ENCODE measurements at places on chromosomes 13 and 19.

DNA sequence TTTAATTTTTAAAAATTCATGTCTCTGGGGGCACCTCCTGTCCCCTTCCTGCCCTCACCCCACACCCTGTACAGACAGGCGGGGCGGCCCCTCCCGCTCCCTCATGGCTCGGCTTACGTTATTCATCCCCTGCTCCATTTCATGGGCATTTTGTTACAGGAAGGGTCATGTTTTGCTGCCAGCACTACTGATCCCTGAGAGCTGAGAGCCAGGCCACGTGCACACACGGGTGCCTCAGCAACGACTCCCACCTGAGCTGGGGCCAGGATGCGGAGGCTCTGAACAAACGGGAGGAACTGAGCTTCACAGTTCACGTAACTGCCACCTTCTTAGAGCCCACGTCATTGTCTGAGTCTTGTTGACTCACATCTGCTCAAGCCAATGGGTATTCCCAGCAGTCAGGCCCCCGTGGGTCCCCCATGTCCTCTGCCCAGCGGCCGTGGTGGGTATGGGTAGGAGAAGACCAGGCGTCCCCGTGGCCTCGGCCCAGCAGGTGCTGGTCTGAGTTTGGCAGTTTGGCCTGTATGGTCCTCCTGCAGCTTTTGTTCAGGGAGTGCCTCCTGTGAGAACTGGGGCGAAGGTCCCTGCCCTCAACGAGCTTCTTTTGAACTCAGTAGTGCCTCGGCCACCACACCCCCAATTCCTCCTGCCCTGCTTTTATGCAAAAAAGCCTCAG lies 16.4 kb upstream of the TMEM255B start:
- DNase-seq: no peak

DNA sequence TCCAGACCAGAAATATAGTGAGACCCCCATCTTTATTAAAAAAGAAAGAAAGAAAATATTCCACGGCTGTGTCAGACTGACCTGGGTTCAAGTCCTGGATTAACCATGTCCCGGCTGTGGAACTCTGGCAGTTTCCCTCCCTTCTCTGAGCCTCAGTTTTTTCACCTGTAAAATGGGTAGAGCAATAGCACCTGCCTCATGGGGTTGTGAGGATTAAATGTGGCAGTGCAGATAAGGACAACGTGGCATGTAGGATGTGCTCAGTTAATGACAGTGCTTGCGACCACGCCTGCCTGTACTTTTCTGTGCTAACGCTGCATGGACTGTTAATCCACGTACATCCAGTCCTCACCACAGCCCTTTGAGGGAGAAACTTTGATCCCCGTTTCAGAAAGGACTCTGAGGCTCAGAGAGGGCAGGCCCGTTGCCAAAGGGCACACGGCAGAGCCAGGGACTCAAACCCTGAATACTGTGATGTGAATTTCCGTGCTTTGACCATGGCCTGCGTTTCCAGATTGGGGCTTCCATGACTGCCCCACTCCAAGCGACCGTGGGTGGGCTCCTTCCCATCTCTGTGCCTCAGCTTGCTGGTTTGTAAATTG lies 16.1 kb downstream of the SBK2 start:
- DNase-seq: no peak

GRCh38 chr13:40190641-40191100 lies 475.8 kb downstream of the FOXO1 start:
- no peak for DNase-seq

GRCh38 chr13:83386609-83387008 lies 495.7 kb downstream of the SLITRK1 start:
- DNase-seq: no peak

DNA sequence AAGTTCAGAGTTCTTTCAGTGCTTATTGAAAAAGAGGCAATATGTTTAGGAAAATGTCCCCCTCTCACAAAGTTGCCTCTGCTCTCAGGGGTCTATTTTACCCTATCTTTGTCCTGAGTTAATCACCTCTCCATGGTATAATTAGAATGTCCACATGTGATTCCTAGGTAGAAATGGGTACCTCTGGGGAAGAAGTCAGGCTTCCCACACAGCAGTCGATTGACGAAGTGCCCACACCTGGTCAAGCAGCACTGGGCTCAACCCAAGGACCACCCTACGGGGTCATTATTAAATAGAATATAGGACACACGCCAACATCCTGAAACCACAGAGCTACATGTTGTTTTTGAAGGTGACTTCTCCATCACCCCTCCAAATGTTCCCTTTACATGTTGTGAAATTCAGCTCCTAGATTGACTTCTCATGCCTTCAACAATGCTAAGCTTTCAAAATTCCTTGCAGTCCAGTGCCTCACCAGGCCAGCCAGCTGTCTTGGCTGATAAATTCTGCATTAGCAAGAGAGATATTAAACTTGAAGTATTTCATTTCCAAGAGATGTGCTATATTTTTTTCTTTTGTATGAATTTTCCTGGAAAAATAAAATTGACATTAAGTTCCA lies 43.6 kb upstream of the FAM124A start:
- no peak for DNase-seq

DNA sequence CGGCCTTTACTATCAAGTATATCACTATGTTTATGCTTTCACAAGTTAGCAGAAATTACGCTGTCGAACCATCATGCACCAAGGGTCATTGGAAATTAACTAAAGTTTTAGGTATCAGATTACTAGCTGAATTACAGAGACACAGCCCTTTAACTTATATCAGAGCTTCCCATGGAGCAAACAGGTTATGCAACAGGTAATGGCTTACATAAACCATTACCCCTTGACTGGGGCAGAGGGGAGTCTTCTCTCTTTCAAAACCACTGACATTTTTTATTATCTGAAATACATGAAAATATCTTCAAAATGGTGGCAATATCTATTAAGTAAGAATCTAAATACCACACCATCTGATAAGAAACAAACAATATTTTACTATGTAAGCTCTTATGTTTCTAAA lies 1692.9 kb upstream of the SLC10A2 start:
- DNase-seq: no peak

DNA sequence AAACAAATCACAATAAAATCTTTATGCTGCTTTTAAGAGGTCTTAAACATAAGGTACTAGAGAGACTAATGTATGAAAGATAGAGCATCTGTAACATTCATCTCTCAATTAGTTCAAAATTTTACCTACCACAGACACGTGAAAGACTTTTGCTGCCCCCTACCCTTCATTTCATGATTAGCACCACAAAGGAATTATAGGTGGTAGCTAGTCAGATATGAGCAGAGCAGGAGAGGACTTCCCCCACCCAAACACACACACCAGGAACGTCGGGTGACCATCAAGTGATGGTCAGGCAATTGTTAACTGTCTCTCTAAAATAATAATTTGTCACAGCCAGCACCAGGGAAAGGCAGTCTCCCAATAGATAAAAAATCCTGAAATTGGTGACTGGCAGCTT lies 1531.7 kb upstream of the SPRY2 start:
- DNase-seq: peak; percentile 6

GRCh38 chr13:113810640-113811039 lies 51.6 kb downstream of the TMEM255B start:
- no peak for DNase-seq

DNA sequence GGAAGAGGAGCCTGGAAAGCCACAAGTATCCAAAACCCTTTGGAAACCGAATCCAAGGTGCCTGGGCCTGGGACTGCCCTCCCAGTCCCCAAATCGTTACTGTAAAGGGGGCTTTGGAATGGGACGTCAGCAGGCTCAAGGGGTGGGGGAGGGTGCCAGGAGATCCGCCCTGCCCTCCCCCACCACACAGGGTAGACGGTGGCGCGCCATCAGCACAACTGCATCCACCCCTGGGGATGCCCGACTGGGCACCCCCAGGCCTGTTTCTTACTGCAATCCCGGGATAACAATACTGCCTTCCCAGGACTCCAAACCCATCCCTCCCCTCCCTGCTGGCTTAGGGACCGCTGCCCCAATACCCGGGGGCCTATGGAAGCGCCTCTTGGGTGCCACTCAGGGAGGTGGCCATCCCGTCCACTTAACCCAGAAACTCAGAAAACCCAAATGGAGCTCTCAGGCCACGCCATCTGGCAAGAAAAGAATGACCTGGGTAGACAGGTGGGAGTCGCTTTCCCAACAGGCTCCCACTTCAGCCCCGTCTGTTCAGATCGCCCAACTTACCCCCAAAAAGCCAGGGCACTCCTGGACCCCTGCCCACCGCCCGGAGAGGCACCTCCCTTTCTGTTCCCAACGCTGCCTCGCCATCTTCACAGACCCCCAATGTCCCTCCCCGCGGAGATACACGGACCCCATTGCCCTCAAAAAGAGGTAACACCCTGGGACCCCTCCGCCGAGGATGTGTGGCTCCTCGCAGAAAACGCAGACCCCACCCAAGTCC lies 2.4 kb downstream of the KLF16 start:
- no peak for DNase-seq

DNA sequence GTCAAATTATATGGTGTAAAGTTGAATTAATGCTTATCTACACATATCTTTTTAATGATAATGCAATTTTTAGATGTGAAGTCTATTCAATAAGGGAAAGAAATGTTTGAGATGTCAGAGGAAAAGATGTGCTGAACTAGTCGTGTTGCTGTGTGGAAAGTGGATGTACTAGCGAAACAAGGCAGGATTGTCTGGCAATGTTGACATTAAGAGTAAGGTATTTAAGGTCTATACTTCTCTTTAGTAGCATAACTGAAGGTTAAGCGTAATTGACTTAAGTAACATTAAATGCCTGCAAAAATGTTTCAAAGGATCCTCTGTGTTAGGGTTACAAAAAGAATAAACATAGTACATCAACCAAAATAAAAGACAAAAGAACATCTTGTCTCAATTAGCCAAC lies 787.3 kb upstream of the KLHL1 start:
- DNase-seq: no peak

- no peak for DNase-seq
Observed at GRCh38 chr13:109593230-109593629, 193.2 kb downstream of the IRS2 start.

DNA sequence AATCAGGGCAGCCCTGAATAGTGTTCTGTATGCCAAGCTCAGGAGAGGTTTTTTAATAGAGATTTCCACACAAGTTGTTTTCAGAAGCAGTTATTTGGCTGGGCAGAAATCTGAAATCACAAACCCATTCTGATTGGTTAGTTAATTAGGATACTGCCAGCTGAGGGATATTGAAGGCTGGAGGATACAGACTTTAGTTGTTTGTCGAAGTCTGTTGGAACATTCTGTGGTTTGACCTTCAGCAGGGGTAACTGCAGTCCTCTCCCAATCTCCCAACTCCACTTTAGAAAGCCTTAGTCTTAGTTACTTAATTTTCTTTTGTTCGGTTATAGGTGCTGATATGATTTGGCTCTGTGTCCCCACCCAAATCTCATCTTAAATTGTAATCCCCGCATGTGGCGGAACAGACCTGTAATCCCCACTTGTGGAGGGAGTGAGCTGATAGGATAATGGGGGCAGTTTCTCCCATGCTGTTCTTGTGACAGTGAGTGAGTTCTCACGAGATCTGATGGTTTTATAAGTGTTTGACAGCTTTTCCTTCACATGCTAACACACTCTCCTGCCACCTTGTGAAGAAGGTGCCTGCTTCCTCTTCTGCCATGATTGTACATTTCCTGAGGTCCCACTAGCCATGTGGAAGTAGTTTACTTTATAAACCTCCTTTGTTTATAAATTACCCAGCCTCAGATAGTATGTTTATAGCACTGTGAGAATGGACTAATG lies 169.2 kb downstream of the GPC5 start:
- no peak for DNase-seq

GRCh38 chr13:105758918-105759860 lies 776.3 kb downstream of the EFNB2 start:
- DNase-seq: no peak

DNA sequence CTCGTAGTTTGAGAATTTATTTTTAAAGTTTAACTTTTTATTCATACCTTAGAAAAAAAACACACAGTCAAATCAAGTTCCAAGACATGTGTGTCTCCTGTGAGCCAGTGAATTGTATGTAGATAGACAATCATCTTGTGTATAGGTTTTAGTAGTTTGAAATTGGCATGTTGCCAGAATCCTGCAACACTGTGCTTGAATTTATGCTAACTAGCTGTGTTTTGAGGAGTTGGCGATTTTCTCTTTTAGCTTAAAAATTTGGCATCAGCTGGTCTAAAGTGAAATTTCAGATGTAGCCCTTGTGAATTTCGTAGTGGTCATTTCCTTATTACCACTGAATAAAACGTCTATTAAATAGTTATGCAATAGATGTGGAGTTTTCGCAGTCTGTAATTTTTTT lies 213.2 kb downstream of the ATP8A2 start:
- no peak for DNase-seq

- DNase-seq: no peak
Observed at GRCh38 chr13:32010136-32010535, 21.4 kb upstream of the FRY start.

GRCh38 chr13:29465741-29466293 lies 129.7 kb downstream of the SLC7A1 start:
- no peak for DNase-seq

DNA sequence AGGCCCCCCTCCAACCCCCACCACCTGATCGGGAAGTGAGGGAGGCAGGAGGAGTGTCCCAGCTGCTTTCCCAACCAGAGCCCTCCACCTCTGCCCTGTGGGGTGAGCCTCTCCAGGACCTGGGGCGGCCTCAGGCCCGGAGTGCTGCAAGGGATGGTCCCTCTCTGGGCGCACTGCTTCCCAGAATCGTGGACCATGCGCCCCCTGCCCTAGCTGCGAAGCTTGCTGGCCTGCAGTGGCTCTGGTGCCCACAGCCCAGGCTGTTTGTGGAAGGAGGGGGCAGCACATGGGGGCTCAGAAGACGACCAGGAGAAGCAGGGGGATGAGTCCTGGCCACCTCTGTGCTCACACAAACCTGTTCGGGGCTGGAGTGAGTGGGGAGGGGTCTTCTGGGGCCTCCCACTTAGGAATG lies 33.6 kb downstream of the CEBPG start:
- DNase-seq: no peak

DNA sequence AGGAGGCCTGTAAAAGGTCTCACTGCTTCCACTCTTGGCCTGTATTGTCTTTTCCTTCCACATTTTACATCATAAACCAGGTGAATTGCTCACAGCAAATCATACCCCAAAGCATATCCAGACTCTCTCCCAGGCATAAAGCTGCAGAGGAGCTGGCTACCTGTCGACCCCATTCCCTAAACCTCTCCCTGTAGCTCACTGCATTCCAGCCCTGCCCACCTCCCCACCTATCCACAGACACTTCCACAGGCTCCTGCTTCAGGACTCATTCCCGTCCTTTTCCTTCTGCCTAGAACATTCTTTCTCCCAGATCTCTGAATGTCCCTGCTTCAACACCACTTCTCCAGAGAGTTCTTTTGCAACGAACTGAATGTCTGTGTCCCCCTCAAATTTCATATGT lies 46.4 kb upstream of the STARD13 start:
- DNase-seq: no peak

- DNase-seq: no peak
Observed at GRCh38 chr13:106919133-106919532, 351.2 kb upstream of the ARGLU1 start.

DNA sequence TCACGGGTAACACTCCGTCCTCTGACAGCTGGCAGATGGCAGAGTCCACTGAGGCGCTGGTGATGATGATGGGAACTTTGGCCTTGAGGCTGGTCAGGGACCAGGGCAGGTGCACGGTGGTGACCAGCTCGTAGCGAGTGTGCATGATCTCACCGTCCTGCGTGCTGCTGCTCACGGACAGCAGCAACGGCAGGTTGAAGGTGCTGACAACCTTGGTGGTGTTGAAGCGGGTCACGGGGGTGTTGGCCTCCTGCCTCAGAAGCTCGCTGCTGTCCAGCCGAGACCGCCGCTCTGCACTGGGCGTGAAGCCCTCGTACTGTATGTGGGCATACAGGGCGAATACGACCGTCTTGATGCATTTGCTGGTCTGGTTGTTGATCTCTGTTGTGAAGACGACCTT lies 11.6 kb downstream of the ARRDC5 start:
- DNase-seq: no peak

- DNase-seq: no peak
Observed at GRCh38 chr13:44362394-44363040, 11.1 kb upstream of the SERP2 start.

GRCh38 chr19:46979126-46980105 lies 40.2 kb upstream of the NPAS1 start:
- no peak for DNase-seq
